ENCODE measurements at places on chromosomes 11 and 22.

- peak; percentile 20 for DNase-seq
These were observed 14.1 kb downstream of the TNKS1BP1 start for GRCh38 chr11:57310630-57311086.

DNA sequence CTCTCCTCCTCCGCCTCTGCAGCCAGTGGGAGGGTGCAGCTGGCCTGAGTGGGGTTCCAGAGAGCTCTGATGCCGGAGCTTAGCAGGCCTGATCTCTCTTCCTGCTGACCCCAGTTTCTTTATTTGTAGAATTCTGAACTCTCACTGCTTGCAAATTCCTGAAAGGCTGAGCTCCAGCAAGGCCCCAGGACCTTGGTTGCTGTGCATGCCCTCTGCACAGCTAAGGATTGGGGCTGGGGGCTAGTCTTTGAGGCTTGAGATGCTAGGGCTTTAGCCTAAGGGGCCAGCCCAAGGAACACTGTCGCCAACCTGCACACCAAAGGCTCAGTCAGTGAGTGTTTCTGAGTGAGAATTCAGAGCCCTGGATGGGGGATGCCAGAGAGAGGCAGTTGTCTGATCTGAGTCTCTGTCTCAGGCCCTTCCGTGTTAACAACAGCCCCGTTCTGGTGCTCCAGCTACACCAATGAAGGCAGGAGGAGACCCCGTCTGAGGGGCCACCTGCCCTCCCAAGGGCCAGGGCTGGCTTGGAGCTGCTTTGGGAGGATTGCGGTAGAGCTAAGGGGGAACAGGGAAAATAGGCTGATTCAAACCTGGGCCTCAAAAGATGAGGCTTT, 106.0 kb upstream of the LMO1 start:
- DNase-seq, result no peak

GRCh38 chr11:2086239-2087040, 52.7 kb downstream of the IGF2 start:
- no peak for DNase-seq

- DNase-seq, result no peak
These were observed 13.7 kb downstream of the ARAP1 start for GRCh38 chr11:72738199-72739141.

DNA sequence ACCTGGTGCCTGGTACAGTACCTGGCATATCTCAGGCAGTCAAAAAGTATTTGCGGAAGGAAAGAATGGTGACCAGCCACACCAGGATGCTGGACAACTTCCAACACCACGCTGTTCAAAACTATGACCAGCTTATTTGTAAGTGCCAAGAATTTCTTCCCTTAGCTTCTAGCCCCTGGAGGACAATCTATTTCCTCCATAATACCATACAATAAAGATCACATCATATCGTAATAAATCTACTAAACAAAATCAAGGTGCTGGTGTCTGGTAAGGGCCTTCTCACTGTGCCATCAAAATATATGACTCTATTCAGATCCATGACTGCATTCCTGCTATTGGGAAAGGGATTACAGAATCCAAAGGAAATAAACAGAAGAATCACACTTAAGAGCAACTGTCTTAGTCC, 51.5 kb downstream of the ALG9 start:
- DNase-seq, result no peak

DNA sequence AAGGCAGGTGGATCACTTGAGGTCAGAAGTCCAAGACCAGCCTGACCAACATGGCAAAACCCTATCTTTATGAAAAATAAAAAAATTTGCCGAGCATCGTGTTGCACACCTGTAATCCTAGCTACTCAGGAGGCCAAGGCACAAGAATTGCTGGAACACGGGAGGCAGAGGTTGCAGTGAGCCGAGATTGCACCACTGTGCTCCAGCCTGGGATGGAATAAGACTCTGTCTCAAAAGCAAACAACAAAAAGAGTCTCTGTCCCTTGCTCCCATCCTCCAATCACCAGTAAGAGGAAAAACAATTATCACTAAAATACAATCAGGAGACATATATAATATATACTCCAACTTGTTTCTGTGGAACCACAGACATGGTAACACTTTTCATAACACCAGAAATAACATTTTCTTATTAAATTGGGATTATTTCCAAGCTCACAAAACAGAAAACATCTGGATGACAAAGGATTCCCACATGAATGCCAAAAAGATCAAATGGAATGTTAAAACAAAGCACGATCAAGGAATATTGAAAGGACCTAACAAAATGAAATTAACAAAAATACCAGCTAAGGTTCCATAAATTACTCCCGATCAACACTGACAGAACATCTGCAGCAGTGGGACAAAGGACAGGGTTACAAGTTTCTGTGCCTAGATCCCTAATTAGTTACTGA, 15.2 kb downstream of the FCHSD2 start:
- no peak for DNase-seq

DNA sequence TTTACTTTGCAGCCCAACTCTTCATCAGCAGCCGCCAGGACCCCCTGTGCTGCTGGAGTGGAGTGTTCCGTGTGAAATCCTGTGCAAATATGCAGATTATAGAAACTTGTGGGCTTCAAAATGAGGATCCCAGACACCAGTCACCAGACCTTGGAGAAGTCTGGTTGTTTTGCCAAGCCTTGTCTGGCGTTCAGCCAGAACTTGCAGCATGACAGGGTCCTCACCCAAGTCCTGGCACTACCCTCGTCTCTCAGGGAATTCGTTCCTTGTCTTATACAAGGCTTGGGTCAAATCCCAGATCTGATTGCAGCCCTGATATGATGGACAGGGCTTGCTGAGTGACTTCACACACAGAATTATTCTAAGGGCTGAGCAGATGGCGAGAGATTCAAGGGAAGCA, 18.9 kb downstream of the SHISAL1 start:
- DNase-seq, result no peak

GRCh38 chr11:18699848-18700261, 1.3 kb downstream of the TMEM86A start:
- DNase-seq, result no peak

GRCh38 chr11:35003186-35003585, 86.8 kb downstream of the PDHX start:
- no peak for DNase-seq

DNA sequence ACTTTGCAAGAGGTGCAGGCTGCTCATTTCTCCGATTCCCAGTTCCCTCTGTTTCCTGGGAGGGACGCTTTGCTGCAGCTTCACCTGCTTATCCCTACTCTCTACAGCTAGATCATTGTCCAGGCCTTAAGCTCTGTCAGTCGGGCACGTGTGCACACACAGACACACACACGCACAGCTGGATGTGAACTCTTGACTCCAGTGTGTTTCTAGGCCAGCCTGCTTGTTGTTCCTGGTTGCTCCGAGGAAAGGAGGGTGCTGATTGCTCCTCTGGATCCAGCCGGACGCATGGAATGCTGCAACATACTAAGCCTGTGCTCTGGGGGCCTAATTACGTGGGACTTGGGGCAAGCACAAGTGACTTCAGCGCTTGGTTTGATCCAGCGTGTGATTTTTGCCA, 19.7 kb downstream of the ZNRF3 start:
- DNase-seq, result no peak

- peak; percentile 86 for DNase-seq
These were observed 103.2 kb downstream of the ZBTB16 start for GRCh38 chr11:114162719-114163123.

DNA sequence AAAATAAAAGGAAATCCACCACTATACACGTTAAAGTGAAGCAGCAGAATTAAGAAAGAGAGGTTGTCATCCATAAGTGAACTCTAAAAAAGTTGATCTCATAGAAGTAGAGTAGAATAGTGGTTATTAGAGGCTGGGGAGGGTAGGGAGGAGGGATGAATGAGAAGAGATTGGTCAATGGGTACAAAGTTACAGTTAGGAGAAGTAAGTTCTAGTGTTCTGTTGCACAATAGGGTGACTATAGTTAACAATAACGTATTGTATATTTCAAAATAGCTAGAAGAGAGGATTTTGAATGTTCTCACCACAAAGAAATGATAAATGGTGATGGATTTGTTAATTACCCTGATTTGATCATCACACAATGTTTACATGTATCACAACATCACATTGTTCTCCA, 72.0 kb downstream of the CD82 start:
- no peak for DNase-seq

GRCh38 chr11:130609121-130610035, 160.9 kb downstream of the ADAMTS15 start:
- no peak for DNase-seq

GRCh38 chr22:47213571-47214230, 451.3 kb downstream of the TBC1D22A start:
- no peak for DNase-seq

DNA sequence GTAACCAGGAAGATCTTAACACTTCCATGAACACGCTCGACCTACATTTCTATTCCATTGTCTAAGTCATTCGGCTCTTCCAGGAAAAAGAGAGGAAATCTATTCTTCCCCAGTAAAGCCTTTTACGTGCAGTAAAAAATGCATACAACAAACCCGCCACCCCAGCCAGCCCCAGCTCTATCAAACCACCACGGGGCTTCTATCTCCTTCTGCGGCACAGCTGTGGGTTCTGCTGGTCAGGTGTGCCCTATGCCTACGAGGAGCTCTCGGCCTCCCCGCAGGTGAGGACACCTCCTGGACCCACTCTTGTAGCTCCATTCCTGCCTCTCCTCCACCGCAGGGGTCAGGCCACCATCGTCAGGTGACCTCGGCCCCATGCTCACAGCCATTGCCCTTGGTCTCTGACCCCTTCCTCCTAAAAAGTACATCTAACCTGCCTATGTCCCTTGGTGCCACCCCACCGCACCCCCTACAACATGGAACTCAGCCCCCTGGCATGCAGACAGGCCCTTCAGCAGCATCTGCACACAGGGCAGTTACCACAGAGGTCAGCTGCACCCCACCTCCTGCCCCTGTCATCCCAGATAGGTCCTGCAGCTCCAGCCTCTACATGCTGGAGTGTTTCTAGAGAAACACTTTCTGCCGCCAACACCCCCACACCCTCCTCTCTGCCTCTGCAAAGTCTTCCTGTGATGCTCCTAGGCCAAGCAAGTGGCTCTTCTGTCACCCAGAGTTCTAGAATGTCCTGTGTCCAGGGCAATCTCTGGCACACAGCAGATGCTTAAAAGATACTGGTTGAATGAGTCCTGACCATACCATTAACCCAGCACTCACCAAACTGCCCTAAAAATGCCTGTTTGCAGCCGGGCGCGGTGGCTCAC, 3.1 kb downstream of the DEAF1 start:
- DNase-seq, result no peak

- no peak for DNase-seq
These were observed 28.6 kb upstream of the APOL5 start for GRCh38 chr22:35688913-35689675.

DNA sequence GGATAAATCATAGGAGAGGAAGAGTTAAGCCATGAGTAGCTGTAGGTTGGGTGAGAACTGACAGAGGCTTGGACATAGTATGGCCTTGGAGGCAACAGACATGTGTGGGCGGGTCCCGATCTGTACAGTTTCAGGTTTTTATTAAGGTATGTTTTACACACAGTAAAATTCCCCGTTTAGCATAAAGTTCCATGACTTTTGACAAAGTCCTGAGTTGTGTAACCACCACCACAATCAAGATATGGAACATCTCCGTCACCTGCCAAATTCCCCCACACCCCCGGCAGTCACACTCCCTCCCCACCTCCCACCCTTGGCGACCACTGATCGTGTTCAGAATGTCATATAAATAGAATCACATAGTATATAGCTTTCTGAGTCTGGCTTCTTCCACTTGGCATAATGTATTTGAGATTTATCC, 68.1 kb downstream of the GRIK4 start:
- no peak for DNase-seq

GRCh38 chr11:75532200-75533048, 6.7 kb upstream of the GDPD5 start:
- DNase-seq, result peak; percentile 82

GRCh38 chr11:60924906-60925853, 920 bp downstream of the TMEM132A start:
- DNase-seq, result no peak

- no peak for DNase-seq
These were observed 6.1 kb downstream of the RHOD start for GRCh38 chr11:67062526-67063373.

DNA sequence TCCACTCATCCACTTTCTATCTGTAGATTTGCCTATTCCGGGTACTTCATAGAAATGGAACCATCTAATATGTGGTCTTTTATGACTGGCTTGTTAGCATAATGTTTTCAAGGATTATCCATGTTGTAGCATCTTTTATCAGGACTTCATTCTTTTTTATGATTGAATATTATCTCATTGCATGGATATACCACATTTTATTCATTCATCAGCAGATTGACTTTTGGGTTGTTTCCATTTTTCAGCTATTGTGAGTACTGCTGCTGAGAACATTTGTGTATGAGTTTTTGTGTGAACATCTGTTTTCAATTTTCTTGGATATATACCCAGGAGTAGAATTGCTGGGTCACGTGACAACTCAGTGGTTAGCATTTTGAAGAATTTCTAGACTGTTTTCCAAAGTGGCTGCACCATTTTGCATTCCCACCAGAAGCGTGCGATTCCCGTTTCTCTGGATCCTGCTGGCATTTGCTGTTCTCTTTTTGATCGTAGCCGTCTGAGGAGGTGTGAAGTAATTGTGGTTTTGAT, 8.9 kb downstream of the DERL3 start:
- DNase-seq, result no peak

DNA sequence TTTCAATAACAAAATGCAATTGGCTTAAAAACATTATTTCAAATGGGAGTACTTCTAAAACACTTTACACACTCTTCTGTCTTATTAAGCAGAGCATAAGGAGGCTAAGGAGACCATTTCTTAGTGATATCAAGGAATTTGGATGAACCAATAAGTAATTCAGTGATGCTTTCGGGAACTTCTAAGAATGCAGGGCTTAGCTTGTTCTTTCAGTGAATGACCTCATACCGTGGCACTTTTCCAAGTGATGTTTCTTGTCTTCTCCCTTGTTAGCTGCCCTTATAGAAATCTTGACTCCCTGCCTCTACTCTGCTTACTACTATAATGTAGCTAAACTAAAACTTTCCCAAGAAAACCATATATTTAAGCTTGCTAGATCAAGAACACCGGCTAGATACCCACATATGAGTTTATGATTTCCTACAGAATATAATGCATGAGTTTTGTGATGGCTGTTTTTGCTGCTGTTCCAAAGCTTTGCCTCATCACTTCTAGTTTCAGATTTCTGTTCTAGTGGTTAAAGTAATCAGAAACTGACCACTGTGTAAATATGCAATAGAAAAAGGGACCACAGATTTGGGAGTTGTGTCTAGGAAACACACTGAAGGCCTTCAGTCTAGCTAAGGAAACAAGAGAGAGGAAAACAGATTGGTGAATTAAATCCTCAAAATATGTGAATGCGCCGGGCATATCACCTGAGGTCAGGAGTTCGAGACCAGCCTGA, 37.5 kb upstream of the STK33 start:
- DNase-seq, result peak; percentile 11

- no peak for DNase-seq
These were observed 48.3 kb upstream of the PAK1 start for GRCh38 chr11:77522215-77522614.

Data from HTR-8/SVneo (cell line).